ENCODE measurements at places on chromosomes 12 and 14.

DNA sequence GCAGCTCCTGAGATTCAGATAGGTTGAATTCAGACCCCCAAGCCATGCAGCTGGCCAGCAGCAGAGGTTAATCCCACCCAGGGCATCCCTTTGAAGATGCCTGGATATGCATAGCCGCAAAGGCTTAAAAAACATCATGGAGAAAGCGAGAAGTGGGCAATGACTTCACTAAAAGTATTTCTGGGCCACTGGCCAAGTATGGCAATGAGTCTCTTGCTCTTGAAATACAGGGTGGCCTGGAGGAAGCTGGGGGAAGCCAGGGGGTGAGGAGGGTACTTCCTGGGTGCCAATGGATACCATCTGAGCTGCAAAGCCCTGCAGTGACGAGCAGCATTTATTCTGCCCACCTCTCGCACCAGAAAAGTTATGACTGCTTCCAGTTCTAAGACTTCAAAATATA is 539.3 kb upstream of the TBX3 start:
- no peak for DNase-seq

- DNase-seq = no peak
Observed at GRCh38 chr12:3364661-3365462, 126.1 kb upstream of the PRMT8 start.

GRCh38 chr12:128069359-128069997 is 197.5 kb upstream of the TMEM132C start:
- DNase-seq = no peak

GRCh38 chr12:69739287-69740191 is 879 bp downstream of the RAB3IP start:
- peak; percentile 61 for DNase-seq

DNA sequence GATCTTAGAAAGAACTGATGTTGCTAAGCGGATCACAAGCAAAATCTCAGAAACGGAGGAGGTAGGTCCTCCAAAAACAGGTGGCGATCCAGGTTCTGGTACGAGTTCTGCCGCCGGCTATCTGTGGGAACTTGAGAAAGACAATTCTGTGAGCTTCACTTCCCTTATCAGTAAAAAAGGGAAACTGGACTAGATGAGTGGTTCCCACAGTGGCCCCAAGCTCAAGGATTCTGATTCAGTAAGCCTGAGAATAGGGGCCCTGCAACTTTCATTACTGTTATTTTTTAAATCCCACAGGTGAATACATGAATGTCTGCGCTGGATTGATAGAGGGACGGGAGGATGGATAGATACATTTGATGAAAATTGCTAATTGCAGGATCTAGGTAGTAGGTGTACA is 160.2 kb downstream of the PPM1H start:
- DNase-seq = no peak

GRCh38 chr12:52009081-52009751 is 2.5 kb downstream of the TAMALIN start:
- DNase-seq = no peak

- no peak for DNase-seq
Observed at GRCh38 chr14:105385322-105385637, 13.1 kb upstream of the TEX22 start.

- no peak for DNase-seq
Observed at GRCh38 chr12:48878548-48878947, 12.9 kb upstream of the RND1 start.

GRCh38 chr12:26056335-26056734 is 68.5 kb downstream of the BHLHE41 start:
- no peak for DNase-seq

- DNase-seq = no peak
Observed at GRCh38 chr12:108667349-108667748, 33.7 kb upstream of the SELPLG start.

- no peak for DNase-seq
Observed at GRCh38 chr12:132219323-132219722, 75.1 kb downstream of the NOC4L start.

GRCh38 chr12:70555081-70555480 is 82.1 kb downstream of the PTPRB start:
- DNase-seq = no peak

- no peak for DNase-seq
Observed at GRCh38 chr12:19575337-19576243, 136.3 kb downstream of the AEBP2 start.

- DNase-seq = no peak
Observed at GRCh38 chr12:68939505-68939904, 6.5 kb upstream of the CPM start.

DNA sequence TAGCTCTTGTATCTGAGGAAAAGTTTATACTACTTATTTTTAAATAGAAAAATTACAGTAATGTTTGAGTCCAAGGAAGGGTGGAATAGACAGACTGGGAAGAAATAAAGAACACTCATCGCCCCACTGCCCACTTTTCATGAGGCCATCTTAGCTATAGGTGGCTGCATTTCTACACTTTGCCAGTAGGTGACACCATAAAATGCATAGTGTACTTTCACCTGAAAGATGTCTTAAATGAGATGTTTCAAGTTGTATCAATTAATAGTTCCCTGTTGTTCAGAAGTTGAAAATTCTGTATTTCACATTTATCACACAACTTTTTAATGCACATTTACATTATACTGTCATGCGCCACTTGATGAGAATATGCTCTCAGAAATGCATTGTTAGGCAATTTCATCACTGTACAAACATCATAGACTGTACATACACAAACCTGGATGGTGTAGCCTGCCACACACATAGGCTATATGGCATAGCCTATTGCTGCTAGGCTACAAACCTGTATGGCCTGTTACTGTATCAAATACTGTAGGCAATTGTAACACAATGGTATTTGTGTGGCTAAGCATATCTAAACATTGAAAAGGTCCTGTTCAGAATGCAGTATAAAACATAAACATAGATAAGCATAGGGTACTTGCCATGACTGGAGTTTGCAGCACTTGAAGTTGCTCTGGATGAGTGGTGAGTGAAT is 27.6 kb downstream of the PMCH start:
- DNase-seq = no peak

GRCh38 chr12:24945845-24946244 is 3.1 kb downstream of the BCAT1 start:
- DNase-seq = no peak

DNA sequence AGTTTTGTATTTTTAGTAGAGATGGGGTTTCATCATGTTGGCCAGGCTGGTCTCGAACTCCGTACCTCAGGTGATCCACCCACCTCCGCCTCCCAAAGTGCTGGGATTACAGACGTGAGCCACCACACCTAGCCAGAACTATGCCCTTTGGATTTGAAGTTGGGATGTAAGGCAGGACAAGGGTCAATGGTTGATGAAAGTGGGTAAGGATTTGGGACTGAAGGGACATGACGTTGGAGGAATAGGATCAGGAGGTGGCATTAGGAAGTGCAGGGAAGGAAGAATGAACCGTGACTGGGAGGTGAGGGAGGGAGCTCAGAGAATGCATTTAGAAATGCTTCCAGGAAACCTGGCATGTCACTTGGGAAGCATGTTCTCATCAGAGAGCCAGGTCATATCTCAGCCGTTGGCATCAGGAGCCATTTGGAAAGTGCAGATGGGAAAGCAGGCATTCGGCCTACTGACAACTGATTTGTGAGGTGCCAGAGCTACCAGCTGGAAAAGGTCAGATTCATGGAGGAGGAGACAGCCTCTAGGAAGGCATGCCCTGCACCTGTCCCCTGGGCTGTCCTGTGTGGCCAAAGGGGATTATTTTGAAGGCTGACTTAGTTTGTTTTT is 2.2 kb downstream of the CRADD start:
- no peak for DNase-seq

DNA sequence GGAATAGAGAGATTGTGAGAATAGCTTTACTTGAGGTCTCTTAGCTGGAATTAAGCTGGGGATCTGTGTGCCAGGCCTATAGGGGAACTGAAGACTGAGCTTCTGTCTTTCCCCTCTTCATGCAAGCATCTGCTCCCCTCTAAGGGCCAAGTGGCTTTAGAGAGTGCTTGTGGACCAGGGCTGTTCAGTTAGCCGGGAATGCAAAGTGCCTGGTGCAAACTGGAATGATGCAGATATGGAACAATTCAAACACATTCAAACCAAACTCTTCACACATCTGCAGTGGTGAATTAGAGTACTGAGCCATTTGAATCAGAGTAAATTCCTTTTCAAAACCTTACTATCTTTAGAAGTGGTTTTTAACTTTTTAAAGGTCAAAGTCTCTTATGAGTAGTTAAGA is 99.0 kb downstream of the LIN7A start:
- no peak for DNase-seq

GRCh38 chr12:121812320-121812871 is 8.6 kb downstream of the SETD1B start:
- peak; percentile 68 for DNase-seq

DNA sequence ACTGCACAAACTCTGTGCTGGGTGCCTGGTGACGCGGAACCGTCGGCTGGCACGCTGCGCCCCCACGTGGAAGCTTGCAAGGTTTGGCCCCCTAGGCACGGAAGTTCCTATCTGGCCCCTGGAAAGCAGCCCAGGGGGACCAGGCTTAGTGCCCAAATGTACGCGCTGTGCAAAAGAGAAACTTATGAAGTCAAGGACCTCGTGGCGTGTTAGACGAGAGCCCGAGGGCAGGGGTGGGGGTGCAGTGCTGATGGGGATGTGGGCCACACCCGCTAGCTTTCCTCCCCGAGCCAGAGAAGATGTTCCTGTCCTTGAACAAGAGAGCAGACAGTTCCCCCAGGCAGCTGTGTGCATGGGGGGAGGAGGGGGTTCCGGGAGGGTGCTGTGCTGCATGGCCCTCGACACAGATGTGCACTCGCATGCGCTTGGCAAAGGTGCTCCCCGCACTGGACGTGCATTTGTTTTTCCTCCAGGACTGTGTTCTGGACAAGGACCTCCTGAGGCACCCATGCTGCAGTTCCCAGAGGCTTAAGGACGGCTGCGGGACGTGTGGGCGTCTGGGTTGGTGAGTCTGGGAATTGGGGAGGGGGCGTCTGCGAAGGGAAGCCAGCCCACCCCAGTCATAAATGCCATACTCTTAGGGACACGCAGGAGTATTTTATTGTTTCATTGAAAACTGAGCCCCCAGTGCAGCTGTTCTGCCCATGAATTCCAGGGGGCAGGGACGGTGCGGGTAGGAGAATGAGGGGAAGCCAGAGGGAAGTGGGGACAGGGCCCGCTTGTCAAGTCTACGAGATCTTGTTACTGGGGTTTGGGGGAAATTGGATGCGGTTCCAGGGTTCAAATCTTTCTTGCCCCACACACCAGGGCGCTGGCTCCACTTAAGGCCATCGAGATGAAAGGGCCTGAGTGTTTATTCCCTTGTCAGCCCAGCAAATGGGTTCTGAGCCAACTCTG is 80.0 kb downstream of the NTF3 start:
- DNase-seq = no peak

DNA sequence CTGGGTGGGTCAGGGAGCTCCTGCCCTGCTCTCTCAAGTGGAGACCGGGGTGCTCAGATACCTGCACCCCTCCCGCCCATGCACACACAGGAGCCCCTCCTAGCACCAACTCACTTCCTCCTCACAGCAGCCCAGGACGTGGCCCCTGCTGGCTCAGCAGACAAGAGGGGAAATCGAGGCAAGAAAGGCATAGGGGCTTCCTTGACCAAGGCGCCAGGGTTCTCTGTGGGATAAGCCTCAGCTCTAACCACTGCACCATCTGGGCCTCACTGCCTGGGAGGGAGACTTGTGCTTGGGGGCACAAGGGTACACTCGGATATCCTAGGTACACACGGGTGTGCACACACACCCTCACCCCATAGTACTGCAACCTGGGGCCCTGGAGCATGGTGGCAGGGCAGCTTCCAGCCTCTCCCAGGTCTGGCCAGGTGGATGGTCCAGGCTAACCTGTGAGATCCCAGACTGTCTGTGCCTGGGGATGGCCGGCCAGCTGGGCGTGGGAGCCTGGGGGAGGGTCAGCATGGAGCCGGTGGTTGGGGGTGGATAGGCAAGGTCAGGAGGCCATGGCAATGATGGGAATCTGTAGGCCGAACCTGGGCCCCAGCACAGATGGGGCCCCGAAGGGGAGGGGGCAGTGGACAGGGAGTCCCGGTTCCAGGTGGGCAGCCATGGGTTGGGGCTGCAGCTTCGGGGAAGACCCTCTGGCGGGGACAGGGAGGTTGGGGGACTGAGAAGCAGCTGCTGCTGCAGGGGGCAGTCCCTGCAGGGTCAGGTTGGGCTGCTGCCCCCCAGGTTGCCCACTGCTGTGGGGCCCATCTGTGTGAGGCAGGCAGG is 312.4 kb downstream of the TMEM121 start:
- no peak for DNase-seq

DNA sequence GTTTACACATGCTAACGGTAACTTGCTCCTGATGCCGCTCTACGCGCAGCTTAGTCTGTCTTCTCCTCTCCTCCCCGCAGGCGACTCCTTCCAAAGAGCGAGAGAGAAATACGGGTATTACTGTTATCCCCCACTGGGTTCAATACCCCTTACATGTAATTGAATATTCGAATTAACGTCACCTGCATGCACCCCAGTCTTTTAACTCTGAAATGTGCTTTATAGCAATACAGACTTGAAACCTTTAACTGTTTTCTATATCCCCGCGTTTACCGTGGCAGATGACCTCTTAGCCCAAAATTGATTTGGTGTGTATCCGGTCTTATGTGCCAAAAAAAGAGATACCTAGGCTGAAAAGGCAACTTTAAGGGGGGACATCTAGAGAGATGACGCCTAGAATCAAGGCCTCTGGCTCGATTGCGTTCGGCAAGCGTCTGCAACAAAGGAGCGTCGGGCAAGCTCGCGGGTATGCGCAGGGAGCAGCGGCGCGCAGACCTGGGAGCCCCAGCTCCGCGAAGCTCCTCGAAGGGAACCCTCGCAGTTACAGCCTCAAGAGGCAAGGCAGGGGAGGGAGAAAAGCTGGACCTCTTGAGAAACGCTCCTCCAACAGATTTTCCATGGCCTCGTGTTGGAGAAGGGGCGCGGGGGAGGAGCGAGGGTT is 6.8 kb upstream of the FOXG1 start:
- no peak for DNase-seq

GRCh38 chr14:59844186-59844812 is 26.3 kb downstream of the RTN1 start:
- no peak for DNase-seq

DNA sequence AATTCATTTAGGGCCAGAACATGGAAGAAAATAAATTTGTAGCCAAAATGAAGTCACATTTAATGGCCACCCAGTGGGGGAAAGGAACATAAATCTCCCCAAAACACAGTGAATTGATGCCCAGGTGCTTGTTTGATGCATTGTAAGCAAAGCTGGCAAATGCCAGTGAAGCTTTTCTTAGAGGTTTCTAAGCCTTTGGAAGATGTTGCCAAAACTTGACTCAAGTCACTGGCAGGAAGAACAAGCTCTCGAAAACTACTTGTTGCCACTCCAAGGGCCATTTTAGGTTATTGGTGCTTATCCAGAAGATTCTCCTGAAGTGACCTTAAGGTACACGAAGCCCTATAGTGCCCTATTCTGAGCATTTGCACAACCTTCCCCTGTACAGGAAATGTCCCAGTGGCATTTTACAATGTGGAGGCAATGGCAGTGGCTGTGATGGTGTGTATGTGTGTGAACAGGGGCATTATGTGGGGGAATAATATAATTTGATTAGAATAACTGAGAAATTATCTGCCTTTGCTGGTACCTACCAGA is 89.5 kb upstream of the NOVA1 start:
- DNase-seq = no peak

- DNase-seq = no peak
Observed at GRCh38 chr12:71128191-71128788, 29.5 kb downstream of the TSPAN8 start.

- peak; percentile 58 for DNase-seq
Observed at GRCh38 chr12:120820884-120821510, 83.2 kb downstream of the SPPL3 start.

- DNase-seq = no peak
Observed at GRCh38 chr14:26499546-26499945, 98.3 kb downstream of the NOVA1 start.

Data from stimulated activated CD4-positive, alpha-beta T cell treated with anti-CD3 and anti-CD28 coated beads, Interleukin-2, amount 100 ng/mL, for 24 hours (primary cell).